Glomerular endothelial cell (primary cell): ENCODE measurements at places on chromosomes 2 and 18. TPM values are rescaled to one million over a fixed set of nuclear protein-coding genes. Genes with fewer than 3 reads are reported as not detected.

DNA sequence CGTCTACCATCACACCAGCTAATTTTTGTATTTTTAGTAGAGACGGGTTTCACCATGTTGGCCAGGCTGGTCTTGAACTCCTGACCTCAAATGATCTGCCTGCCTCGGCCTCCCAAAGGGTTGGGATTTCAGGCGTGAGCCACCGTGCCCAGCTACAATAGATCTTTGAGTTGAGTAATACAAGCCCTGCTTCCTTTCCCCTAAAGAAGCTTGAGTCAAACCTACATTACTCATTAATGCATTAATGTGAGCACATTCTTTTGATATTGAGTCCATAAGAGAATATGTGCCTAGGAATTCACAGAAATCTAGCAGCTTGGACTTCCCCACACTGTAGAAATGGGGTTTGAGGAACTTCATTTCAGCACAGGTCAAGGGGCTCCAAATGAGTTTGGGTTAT is 39.6 kb downstream of the PSMG2 start:
- no peak for DNase-seq

Gene IFIH1
- total RNA-seq = 15.8 and 42.4 TPM in 2 replicates

DNA sequence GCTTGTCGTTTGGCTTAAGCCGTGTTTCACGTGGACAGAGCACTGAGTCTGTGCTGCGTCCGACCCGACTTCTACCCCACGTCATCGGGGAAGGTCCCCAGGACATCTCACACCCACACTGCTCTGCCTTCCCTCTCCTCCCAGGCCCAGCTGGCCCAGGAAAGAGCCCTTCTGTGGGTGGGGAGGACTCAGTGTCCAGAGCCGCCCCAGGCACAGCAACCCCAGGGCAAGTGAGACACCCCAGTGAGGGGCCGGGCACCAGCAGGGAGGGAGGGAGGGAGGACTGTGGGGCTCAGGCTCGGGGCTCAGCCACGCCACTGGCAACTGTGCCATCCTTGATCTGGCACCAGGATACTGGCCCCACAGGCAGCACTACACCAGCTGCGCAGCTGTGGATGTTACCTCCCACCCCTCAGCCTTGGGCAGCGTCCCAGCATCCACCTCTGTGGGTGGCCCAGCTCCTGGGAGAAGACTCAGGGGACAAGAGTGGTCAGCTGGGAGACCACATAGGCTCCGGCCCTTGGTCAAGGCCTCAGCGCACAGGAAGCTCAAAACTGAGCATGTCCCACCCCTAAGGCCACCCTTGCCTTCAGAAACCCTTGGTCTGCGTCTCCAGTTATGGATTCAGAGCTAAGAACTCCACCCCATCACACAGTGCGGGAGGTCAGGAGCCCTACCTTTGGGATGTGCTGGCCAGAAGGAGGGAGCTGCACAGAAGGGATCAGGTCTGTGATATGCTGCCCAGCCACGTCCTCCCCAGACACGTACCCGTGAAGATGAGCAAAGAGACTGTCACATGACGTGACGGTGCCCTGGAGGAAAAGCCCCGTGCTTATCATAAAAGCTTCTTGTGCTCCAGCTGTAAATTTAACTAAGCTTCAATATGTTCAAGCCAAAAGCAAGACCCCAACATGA is 11.7 kb downstream of the PASK start:
- DNase-seq = no peak

- no peak for DNase-seq
Observed at GRCh38 chr2:168649105-168649504, 153.3 kb upstream of the NOSTRIN start.

Gene ZNF521
- total RNA-seq = 114 and 118 TPM in 2 replicates

- DNase-seq = no peak
Observed at GRCh38 chr2:238271061-238271554, 17.3 kb downstream of the PER2 start.

Gene SULT1C3
- total RNA-seq = not detected in 2 replicates

Gene ANKRD62
- total RNA-seq = not detected in 2 replicates

Gene NIFK
- 37.0 and 48.8 TPM in 2 replicates for total RNA-seq

DNA sequence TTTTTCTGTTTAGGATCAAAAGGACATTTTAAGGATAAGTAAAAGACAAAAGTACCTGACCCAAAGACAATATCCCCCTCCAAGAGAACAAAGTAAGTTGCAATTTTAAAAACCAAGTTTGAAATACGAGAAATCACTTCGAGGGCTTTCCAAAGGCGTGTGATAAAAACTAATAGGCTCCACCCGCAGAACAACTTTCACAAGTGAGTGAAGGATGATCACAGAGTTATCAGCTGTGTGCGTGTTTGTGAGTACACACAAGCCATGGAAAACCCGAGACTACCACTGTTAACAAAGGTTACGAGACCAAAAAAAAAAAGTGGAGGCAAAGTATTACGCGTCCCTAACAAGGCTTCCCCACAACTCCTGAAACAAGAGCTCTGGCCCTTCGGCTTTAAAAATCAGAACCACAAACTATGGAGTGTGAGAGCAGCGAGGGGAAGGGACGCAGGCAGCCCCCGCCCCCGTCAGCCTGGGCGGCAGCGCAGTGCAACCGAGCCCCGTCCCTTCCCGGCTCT is 719 bp downstream of the SMAD2 start:
- DNase-seq = no peak

Gene G6PC2
- total RNA-seq = not detected in 2 replicates

- no peak for DNase-seq
Observed at GRCh38 chr18:25360301-25360899, 8.4 kb upstream of the ZNF521 start.

Gene NCKAP5
- total RNA-seq = 6.8 and 9.9 TPM in 2 replicates

GRCh38 chr2:174888146-174888545 is 117.0 kb downstream of the CHN1 start:
- DNase-seq = no peak

- DNase-seq = no peak
Observed at GRCh38 chr2:180077295-180077906, 70.3 kb upstream of the CWC22 start.

Gene LIMS4
- total RNA-seq = 55.2 and 102 TPM in 2 replicates

Gene ACADL
- 0.05 TPM in 1 of 2 replicates, not detected in the other for total RNA-seq

Gene DNAJC10
- 133 and 149 TPM in 2 replicates for total RNA-seq

- DNase-seq = no peak
Observed at GRCh38 chr2:178479758-178480226, 465 bp upstream of the PLEKHA3 start.

Gene BOLL
- total RNA-seq = not detected in 2 replicates

DNA sequence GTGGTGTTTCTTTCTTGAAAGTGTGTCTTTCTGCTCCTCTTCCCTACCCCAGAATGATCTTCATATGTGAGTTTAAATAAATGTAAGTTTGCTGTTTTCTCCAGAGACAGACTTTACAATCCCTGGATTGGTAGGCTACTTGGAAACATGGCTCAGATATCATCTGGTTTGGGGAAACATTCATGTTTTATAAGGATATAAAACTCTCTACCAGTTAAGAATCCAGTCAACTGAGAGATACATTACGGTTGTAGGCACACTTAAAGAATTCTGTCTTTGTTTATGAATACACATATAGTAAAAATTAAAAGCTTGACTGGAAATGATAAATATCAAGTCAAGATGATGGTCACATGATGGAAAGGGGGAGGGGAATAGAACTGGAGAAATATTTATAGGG is 739.3 kb downstream of the SLC4A3 start:
- DNase-seq = no peak

DNA sequence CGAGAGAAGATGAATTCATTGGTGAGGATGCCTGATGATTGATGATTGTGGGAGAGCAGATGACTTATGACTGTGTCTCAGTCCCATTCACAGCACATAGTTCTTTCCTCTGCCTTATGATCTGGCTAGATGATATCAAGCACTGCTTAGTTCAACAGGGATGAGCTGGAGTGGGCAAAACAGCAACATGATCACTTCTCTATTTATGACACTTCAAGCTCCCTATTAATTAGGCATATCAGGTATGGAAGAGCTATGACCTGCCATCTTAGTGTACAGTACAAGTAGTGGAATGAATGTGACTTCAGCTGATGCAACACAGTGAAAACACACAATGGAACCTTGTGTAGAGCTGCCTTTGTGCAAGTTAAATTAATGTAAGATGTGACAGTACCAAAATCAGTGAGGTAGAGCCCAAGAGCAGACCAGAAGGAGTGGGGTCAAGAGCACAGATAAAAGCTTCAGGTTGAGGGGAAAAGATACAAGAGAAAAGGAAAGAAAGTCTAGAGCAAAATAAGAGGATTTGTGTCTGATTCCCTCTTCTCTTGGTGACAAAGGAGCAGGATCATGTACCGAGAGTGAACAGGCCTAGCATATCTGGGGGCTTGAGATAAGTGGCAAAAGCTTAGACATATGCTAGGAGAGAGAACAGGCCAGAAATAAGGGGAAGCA is 93.0 kb upstream of the MYO3B start:
- DNase-seq = no peak

Gene IGFBP5
- total RNA-seq = 23.4 and 36.8 TPM in 2 replicates

Gene MCEE
- 5.6 and 7.2 TPM in 2 replicates for total RNA-seq

GRCh38 chr2:238573916-238574315 is 147.2 kb downstream of the ASB1 start:
- DNase-seq = no peak

GRCh38 chr2:69123182-69123581 is 110.2 kb downstream of the ANTXR1 start:
- no peak for DNase-seq

- no peak for DNase-seq
Observed at GRCh38 chr2:58644451-58644850, 403.3 kb upstream of the FANCL start.

DNA sequence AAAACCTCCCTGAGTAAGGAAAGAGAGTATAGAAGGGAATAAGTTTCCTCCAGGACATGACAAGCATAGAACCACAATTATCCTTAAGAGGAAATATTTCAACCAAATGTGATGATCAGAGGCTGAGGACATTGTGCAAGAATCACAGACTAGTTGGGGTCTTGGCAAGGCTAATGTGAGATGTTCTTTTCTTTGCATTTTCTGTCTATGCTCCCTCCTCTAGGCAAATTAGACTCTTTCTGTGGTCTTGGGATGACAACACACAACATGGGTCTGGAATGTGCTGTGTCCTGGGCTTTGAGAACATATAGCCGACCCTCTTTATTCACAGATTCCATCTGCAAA is 32.0 kb upstream of the IL1RL1 start:
- no peak for DNase-seq

GRCh38 chr2:239959059-239959971 is 65.8 kb downstream of the NDUFA10 start:
- DNase-seq = no peak

GRCh38 chr18:50982802-50983179 is 15.0 kb downstream of the ELAC1 start:
- no peak for DNase-seq

DNA sequence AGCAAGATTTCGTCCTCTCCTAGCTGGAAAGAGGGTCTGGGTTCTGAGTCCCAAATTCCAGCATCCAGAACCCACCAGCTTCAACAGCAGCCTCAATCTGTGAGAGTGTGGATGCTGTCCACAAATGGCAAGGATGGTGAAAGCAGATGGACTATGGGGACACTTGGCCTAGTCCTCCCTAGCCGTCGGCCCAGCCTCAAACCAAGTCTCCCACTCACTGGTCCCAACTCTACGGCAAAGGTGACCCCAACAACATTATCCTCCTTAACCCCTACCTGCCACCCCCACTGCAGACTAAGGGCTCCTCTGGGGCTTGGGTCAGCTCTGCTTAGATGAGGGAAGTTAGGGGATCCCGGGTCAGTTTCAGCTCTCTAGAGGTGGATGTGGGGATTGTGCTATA is 57.3 kb downstream of the TNS1 start:
- no peak for DNase-seq

DNA sequence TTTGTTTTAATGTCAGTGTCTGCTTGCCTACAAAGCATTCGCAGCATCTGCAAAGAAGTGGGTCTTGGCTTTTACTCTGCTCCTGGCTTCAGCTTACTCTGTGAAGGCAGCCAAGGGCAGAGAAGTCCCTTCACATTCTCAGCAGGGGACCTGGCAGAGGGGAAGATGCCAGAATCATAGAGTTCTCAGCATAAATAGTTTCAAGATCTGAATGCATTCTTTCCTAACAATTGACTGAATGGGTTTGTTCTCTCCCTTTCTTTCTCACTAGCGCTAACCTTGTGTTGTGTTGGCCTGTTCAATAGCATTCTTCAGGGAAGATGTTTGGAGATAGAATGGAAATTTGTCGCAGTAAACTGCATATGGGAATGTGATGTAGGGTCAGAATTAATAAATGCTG is 106.9 kb downstream of the FARSB start:
- DNase-seq = no peak

Gene EMILIN2
- total RNA-seq = 9.9 and 11.3 TPM in 2 replicates

- DNase-seq = no peak
Observed at GRCh38 chr2:209936106-209936666, 66.3 kb upstream of the RPE start.

Gene CAPN14
- 0.15 and 0.35 TPM in 2 replicates for total RNA-seq

GRCh38 chr2:219868635-219869034 is 241.2 kb downstream of the SLC4A3 start:
- no peak for DNase-seq

DNA sequence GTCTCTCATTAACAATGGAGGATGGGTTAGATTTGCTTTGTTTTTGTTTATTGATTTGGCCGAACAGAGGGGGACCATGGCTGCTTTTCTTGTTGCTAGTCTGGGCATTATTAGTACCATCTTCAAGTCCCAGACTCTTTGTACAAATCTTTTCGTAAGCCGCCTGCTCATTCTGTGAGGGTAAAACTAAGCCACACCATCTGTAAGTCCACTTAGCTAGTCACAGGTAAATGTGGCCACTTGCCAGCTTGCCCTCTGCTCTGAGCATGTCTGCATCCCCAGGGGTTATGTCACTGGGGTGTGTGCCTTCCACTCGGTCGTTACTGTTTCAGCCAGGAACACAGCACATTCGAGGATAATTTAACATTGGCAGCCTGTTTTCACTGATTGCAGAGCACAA is 85.6 kb downstream of the SMIM21 start:
- no peak for DNase-seq

- no peak for DNase-seq
Observed at GRCh38 chr18:13337369-13337768, 118.8 kb downstream of the LDLRAD4 start.

Gene RIT2
- not detected in 2 replicates for total RNA-seq

Gene RAB27B
- total RNA-seq = 0.15 and 0.99 TPM in 2 replicates

GRCh38 chr2:224211181-224211480 is 172.0 kb upstream of the SERPINE2 start:
- DNase-seq = no peak

- DNase-seq = no peak
Observed at GRCh38 chr18:59123588-59124369, 15.9 kb upstream of the SEC11C start.

GRCh38 chr2:204177977-204178522 is 241.5 kb downstream of the ICOS start:
- DNase-seq = no peak

DNA sequence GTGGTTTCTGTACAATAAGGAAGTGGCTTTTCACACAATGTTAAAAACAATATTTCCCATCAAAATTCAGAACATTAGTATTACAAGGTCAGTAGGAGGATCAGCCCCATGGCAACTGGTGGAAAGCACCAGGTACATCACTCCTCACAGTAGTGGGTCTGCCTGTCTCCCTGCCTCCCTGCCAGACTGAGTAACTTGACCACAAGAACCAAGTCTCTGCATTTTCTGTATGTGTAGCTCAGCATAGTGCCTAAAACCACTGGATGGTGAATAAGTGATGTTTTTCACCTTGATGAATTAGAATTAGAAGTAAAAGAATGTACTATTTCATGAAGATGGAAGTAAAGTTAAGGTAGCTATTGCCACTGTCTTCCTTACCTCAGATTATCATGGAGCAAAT is 4.1 kb upstream of the WDR7 start:
- no peak for DNase-seq

- DNase-seq = no peak
Observed at GRCh38 chr2:99190548-99190947, 9.6 kb downstream of the MRPL30 start.

GRCh38 chr18:74506448-74507084 is 10.4 kb downstream of the CNDP2 start:
- DNase-seq = no peak

Gene HTR2B
- 0.19 and 1.2 TPM in 2 replicates for total RNA-seq
